ENCODE measurements at places on chromosomes 16 and 17.

DNA sequence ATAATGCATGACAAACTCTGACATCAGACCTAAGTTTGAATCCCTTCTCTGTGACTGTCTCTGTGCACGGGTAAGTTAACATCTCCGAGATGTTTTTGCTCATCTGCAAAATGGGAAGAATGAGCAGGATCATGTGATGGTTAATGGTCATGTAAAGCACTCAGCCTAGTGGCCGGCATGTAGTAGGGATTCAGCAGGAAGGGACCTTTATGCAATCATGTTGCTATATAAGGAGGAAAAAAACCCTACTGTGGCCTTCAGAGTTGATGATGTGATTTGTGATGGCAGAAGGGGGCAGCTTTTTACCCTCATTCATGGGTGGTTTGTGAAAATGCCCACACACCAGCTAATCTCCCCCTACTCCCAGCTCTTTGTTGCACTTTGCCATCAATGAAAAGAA, 24.1 kb downstream of the CLEC16A start:
- no peak for DNase-seq

- DNase-seq, result no peak
Observed at GRCh38 chr17:1074886-1075605, 78.1 kb downstream of the TIMM22 start.

DNA sequence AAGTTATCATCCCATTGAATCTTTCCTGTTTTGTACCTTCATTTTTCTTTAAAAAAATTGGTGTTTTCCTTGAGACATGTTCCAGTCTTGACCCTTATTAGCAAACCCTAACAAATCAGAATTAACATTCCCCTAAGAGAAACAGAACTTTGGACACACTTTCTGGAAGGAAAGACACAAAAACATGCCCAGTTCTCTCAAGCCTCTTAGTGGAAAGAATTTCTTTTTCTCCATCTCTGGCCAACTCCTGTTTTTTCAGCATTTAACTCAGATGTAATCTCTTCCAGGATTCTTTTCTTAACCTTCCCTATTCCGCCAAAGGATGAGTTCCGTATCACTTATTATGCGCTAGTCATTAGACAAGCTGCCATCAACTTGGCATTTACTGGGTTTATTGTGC, 23.9 kb upstream of the CDH8 start:
- no peak for DNase-seq

GRCh38 chr17:47605011-47605410, 44.7 kb upstream of the KPNB1 start:
- DNase-seq, result peak; percentile 31

DNA sequence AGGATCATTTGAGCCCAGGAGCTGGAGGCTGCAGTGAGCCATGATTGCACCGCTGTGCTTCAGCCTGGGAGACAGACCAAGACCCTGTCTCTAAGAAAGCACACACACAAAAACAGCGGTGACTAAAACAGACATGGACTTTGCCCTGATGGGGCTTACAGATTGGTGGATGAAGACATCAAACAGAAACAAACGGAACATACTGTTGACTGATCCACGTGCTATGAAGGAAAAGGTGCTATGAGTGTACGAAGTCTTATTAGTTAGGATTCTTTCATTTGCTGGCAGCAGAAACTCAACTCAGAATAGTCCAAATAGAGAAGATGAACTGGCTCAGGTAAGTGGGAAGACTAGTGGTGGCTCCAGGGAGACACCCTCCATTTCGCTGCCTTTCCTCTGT, 309.8 kb upstream of the N4BP1 start:
- no peak for DNase-seq

DNA sequence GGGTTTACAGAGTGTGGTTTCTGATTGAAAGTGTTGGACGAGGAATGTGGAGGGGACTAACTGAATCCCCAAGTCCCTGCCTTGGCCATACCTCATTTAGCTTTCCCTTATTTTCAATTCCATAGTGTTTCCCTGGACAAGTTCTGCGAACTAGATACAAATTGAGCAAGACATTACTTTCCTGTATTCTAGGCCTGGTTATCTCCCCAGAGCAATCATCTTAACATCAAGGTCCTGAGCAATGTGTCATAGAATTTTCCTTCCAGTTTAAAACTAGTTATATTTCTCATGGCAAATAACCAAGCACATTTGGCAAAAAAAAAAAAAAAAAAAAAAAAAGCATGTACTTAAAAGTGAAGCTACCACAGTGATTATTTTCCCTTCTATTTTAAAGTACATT, 330.1 kb downstream of the CDH11 start:
- peak; percentile 20 for DNase-seq

GRCh38 chr17:79803421-79803996, 6.6 kb upstream of the CBX8 start:
- no peak for DNase-seq

DNA sequence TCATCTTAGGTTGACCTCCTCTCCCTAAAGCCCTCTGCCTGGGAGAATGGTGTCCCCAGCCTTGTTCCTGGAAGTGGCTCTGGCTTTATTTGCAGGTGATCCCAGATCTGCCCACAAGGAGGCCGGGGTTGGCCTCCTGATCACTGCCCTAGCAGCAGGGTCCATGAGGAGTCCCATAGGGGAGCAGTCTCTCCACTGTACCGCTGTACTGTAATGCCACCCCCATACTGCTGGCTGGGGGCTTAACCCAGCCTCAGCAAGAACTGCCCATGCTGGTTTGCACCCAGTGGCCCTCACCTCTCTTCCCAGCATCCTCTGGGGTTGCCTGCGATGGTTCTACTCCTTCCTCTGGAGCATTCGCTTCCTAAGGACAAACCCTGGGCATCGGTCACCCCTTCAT, 39.1 kb downstream of the PSME3IP1 start:
- DNase-seq, result no peak

DNA sequence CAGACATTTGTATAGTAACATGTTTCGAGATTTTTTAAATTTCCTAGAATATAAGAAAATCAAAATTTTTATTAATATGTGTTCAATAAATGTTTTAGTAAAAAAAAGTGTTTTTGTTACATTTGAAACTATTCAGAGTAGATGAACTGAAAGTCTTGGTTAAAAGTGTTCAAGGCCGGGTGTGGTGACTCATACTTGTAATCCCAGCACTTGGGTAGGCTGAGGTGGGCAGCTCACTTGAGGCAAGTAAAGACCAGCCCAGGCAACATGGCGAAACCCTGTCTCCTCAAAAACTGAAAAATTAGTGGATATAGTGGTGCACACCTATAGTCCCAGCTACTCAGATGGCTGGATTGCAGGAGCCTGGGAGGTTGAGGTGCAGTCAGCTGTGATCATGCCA, 16.8 kb upstream of the PHKG2 start:
- peak; percentile 27 for DNase-seq

GRCh38 chr16:29158785-29159184, 173.9 kb downstream of the LAT start:
- no peak for DNase-seq

GRCh38 chr16:49701065-49701685, 154.7 kb downstream of the ZNF423 start:
- no peak for DNase-seq

DNA sequence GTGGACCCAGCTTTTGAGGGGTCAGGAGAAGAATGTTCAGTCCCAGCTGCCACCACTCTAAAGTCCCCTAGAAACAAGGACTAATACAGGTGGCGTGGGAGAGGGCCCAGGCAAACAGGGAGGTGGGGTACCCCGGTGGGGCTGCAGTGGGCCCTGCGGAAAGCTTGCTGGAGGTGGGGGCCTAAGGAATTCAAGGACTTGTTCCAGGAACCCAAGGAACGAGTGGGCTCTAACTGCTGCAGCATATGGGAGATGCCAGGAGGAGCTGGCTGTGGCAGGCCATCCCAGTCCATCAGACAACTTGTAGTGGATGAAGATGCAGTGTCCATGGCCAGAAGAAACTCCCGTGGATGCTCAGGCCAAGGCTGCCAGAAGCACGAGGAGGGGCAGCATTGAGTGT, 10.6 kb downstream of the SNX20 start:
- no peak for DNase-seq

DNA sequence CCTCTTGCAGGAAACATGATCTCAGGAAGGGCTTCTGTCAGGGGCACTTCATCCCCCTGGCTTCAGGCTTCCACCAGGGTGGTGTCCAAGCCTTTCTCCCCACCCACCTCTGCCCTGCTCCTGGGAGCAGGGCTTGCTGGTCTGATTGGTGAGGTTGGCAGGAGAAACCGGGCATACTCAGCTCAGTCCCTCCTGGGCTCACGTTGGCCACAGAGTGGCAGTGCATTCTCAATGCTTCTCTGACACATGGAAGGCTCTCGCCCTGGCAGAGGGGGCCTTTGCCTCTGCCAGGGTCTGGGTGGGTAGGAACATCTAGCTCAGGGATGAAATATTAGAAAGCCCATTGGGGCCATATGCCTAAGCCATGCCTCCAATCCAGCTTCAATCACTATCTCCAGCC, 142.8 kb downstream of the AXIN2 start:
- DNase-seq, result no peak

- no peak for DNase-seq
Observed at GRCh38 chr17:246851-247421, 65.5 kb upstream of the DOC2B start.

DNA sequence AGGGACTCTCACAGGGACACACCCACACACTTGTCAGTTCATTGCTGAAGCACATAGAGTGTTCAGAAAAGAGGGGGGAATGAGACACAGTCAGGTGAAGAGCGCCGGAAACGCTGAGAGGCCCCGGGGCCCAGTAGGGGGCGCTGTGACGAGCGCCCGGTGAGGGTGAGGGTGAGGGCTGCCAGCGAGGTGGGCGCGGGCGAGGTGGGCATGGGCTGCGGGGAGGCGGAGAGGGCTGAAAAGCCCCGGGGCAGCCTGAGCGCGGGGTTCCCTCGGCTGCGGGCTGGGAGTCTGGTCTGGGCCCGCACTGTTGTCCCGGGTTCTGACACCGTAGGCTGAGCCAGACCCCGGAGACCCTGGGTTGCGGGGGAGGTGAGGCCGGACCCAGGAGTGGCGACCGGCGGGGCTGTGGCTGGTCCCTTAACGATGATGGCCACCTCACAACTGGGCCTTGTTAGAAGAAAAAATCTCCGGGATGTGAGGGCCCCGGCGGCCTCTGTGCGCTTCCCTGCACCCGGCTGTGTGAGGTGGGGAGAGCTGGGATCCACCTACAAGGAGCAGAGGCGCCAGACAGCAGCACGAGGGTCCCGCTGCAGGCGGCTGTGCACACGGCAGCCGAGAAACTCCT, 91.4 kb downstream of the C16orf78 start:
- no peak for DNase-seq

DNA sequence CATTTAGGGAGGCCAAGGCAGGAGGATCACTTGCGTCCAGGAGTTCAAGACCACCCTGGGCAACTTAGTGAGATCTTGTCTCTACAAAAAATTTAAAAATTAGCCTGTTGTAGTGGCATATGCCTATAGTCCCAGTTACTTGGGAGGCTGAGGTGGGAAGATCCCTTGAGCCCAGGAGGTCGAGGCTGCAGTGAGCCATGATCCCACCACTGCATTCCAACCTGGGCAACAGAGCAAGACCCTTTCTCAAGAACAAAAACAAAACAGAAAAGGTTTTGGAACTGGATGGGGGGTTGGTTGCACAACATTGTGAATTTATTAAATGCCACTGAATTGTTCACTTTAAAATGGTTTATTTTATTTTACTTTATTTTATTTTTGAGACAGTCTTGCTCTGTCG, 21.2 kb downstream of the PLXDC1 start:
- no peak for DNase-seq

- no peak for DNase-seq
Observed at GRCh38 chr16:70767377-70768202, 33.4 kb downstream of the VAC14 start.

DNA sequence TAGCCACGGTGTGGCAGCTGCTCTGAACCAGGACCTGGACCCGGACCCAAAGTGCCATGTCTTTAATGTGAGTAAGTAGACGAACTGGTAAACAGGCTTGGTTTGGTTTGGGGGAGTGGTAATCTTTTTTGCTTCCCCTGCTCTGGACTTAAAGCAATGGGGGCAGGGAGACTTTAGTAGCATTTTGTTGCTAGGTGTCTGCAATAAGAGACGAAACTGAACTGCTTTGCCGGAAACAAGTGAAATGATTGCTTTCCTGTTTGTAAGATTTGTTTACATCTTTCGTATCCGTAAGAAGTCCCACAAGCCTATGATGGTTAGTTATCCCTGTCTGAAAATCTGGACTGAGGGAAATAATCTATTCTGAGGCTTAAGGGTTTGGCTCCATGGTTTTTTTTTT, 21.5 kb downstream of the PRCD start:
- peak; percentile 41 for DNase-seq

DNA sequence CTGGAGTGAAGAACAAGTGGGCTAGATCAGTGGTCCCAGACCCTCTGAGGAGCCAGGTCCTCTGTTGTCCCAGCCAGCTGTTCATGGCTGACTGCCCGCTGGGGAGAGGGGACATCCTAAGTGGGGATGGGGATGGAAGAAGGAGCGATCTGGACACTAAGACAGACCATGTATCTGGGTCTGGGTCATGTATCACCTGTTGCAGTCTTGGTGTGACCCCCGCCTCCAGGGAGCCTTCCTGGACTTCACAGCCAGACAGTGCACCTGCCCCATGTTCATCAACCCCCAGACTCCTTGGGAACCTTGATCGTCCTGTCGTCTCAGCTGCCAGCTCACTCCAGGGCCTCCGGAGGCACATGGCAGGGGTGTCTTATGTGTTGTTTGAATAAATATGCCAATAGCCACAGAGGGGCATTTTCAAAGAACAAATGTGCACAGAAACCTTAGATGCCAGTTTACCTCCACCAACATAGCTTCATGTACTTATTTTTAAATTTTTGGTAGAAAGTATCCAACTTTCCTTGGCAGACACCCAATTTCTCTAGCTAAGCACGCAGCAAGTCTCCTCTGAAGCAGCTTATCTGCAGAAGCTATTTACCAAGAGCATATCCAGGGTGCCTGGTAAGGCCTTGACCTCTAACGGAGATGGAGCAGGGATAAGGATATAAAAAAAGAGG, 43.2 kb downstream of the CRISPLD2 start:
- no peak for DNase-seq

- peak; percentile 50 for DNase-seq
Observed at GRCh38 chr17:28547623-28548416, 4.6 kb downstream of the UNC119 start.

GRCh38 chr16:64364894-64365293, 757.0 kb downstream of the CDH11 start:
- peak; percentile 29 for DNase-seq

DNA sequence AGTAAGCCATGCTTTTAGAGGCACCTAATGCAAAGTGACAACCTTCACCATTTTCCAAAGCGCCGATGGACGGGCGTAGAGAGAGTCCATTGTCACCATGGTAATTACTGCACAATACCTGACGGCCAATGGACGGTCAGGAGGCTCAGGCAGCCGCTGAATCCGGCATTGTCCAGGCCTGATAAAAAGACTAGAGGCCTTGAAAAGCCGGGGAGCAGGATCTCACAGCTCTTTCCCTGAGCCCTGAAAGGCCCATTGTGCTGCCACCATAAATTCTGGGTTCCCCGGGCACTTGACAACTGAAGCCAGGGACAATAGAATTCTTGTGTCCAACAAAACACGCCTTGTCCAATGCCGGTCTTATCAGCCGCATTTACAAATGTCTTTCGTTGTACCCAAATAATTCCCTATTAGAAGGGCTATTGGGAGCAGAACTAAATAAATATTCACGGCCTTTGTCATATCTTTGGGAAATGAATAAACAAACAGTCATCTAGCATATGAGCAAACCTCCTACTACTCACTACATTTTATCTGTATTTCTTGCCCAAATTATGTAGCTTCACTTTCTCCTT, 62.4 kb downstream of the CDH11 start:
- no peak for DNase-seq
